ENCODE measurements at places on chromosomes 13 and 19. TPM values are rescaled to one million over a fixed set of nuclear protein-coding genes. Genes with fewer than 3 reads are reported as not detected.

GRCh38 chr19:37988758-37989635 lies 82.0 kb downstream of the SIPA1L3 start:
- DNase-seq: no peak

The SYNE4 gene
- 2.1 TPM for total RNA-seq

DNA sequence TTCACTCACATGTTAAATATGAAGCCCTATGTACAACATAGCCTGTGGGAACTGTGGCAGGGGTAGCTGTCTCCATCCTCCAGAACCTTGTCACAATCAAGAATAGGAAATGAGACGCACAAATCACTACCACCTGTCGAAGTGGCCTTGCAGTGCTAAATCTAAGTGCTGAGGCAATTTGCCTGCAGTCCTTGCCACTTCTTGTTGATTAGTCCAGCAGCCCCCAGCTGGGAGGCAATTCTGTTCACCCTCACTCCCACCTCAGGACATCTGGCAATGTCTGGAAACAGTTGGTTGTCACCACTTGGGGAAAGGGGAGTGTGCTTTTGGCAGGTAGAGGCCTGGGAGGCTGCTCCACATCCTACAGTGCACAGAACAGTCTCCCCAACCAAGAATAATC lies 10.7 kb downstream of the RFX2 start:
- DNase-seq: no peak

GRCh38 chr13:87344176-87344575 lies 327.0 kb upstream of the SLITRK5 start:
- DNase-seq: no peak

The ZNF90 gene
- total RNA-seq: 9.8 TPM

The DMRTC2 gene
- total RNA-seq: not detected

DNA sequence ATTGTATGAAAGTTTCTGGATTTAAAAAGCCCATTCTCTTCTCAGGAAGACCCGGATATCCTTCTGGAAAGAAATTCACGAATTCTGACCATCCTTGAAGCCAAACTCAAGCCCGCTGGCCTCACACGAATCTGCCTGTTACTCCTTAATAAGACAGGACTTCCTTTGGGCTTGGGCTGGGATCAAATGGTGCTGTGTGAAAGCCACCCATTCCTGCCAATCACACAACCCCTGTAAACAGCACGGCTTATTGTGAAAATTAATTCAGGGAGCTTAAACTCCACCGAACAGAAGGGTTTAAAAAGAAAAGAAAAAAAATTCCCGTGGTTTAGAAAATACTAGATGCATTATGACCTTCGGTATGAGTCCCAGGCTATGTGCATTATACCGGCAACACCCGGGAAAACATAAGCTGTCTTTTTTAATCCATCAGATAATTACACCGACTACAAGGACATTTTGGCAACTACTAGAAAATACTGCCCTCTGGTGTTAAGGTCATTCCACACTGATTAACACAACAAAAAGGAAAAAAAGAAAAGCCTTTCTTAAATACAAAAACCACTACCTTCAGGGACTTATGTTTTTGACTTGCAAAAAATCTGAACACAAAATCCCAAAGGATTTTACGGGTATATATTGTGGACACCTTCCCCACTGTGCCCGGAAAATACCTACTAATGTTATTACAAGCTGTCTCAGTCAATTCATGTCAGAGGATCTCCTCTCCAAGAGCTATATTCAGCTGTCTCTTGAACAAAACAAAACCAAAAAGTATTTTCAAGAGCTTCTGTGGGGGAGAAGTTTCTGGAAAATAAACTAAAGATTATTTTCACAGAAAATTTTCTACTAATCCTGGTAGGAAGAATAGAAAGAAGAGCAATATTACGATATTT lies 76.0 kb upstream of the LSM14A start:
- no peak for DNase-seq

GRCh38 chr19:53612762-53613526 lies 18.9 kb upstream of the DPRX start:
- DNase-seq: no peak

DNA sequence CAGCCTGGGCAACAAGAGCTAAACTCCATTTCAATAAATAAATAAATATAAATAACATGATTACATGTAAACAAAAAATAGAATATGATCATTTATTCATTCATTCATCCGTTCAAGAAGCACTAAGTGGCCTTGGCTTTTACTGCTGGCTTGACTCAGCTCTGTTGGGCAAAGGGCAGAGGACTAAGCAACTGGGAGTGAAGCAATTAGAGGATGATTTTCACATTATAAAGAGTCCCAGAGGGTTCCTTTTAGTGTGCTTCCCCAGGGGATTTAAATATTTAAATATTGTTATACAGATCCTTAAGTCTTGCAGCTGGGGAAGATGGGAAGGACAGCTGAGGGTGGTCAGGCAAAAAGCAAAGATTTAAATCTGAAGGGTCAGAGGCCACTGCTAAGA lies 34.9 kb upstream of the FLT1 start:
- no peak for DNase-seq

The CLASRP gene
- total RNA-seq: 172 TPM

The FAM216B gene
- not detected for total RNA-seq

DNA sequence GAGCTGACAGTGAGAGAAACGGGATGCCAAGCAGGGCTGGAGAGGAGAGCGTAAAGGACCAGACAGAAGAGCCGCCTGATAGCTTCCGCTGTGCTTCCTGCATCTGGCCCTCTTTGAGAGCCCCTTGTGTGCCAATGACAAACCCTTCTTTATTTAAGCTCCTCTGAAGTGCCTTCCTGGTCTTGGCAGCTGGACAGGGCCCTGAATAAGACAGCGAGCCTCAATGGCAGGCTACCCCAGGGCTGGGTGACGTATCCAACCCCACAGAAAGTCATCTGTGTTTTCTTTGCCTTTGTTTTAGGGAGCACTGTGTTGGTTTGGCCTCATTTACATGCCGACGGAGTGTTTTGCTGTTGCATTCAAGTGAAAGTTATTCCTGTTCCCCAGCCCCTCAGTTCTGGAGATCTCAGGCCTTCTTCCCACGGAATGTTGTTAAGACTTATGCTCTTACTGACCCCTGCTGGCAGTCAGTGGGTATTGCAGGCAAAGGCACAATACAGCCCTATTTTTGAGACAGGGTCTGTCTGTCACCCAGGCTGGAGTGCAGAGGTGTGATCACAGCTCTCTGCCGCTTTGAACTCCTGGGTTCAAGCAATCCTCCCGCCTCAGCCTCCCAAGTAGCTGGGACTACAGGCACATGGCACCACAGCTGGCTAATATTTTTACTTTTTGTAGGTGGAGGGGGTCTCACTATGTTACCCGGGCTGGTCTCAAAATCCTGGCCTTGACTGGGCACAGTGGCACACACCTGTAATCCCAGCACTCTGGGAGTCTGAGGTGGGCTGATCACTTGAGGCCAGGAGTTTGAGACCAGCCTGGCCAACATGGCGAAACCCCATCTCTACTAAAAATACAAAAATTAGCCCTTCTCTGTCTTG lies 16.8 kb downstream of the CCL25 start:
- DNase-seq: no peak

- no peak for DNase-seq
These were observed 505.7 kb downstream of the EFNB2 start for GRCh38 chr13:106029676-106030290.

DNA sequence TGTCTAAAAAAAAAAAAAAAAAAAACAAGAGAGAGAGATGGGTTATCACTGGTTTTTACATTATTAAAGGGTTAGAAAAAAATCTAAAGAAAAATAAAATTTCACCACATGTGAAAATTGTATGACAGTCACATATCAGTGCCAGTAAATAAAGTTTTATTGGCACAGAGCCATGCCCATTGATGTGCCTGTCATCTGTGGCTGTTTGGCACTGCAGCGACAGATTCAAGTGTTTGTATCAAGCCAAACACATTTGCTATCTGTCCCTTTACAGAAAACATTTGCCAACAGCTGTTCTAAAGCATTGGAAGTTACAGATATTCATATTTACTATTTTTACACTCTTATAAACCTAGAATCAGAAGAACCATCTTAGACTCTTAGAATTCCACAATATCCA lies 16.3 kb downstream of the FCHO1 start:
- no peak for DNase-seq

- DNase-seq: no peak
These were observed 106.9 kb downstream of the KLF12 start for GRCh38 chr13:74027161-74027779.

DNA sequence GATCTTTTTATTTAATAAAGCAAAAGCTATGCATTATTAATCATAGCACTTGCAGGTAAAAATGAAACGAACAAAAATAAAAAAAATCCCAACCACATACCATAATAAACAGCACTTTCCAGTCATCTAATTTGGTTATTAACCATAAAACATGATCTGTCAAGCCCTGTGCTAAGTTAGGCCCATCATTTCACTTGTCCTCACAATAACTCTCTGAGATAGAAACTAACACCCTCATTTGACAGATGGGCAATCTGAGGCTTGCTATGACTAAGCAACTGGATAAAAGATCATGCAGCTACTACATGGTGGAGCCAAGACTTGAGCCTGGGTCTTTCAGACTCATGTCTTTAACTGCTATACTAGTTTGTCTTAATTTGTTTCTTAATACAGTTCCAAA lies 21.8 kb downstream of the PROSER1 start:
- DNase-seq: no peak

The LRRC63 gene
- total RNA-seq: not detected

DNA sequence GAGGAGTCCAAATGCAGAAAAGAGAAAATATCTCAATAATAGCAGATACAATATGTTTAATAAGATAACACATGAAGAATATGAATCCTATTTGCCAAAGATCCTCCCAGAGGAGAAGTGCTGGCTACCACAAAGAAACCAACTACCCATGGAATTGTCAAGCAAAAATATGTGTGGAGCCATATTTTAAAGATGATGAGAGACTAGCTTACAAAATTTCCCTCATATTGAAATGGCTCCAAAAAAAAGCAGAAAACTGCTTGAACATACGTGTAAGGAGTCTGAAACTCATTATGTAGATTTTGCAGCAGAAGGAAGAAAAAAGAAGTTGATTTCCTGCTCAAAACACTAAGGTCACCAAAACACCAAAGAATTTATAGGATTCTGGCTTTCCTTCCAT lies 94.2 kb downstream of the USP12 start:
- DNase-seq: no peak

- DNase-seq: no peak
These were observed 1.6 kb downstream of the UBE2L5 start for GRCh38 chr13:30423891-30424290.

DNA sequence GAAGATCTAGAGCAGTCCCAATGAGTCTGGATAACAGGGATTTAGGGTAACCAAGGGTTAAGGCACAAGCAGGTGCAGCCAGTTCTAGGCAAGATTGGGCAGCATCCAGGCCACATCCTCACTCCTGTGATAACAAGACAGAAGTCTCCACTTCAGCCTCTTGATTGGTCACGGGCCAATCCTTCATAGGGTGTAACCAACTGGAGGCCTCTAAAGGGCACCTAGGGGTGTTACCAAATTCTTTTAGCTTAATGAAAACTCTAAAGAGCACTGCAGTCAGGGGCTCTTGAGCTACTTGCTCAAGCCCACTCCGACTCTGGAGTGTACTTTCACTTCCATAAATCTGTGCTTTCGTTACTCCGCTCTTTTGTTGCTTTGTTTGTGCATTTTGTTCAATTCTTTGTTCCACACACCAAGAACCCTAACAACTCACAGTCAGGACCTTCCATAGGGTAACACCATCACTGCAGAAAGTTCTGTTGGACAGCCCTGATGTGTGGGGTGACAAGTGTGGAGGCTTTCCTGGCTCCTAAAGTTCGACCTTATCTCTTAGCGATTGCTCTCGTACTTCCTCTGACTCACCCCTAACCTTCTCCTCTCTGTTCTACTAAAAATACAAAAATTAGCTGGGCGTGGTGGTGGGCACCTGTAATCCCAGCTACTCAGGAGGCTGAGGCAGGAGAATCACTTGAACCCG lies 36.1 kb downstream of the ZSWIM9 start:
- DNase-seq: no peak

GRCh38 chr19:30235946-30236345 lies 136.2 kb upstream of the ZNF536 start:
- DNase-seq: no peak

The MED26 gene
- total RNA-seq: 32.0 TPM

DNA sequence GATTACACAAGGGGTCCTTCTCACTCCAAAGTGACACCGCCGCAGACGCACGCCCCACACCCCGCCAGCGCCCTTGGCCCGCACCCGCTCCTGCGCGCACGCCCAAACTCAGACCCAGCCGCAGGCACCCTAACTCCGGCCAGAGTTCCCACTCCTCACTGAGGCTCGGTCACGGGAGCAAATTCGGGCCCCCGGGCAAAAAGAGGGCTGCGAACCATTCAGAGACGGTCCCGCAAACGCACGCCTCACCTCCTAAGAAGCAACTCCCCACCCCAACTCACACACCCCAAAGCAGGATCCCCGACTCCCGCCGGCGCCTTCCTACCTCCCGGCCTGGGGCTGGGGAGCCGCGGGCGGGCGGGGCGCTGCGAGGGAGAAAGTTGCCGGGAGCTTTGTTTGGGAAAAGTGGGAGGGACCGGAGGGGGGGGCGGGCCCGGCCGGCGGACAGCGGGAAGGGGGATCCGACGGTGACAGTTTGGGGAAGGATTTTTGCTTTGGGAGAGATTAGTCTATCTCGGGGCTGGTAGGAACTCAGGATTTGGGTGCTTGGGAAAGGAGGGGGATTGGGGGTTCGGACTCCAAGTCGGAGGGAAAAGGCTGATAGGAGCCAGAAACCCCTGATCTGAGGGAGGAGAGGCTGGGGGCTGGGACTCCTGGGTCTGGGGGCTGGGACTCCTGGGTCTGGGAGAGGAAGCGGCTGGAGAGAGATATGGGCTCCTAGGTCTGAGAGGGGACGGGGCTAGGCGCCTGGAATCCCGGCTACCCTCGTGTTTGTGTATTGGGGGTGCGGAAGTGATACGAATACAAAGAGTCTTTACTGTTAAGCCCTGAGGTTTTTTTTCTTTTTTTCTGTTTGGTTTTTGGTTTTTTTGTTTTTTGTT lies at the start of gene TEAD2:
TSS of gene TEAD2 (minus strand) at position 369 of the 881 bp plus-strand sequence. CDS start 2,341 bp downstream, outside the sequence.
- DNase-seq: peak; percentile 51

- DNase-seq: no peak
These were observed 10.3 kb downstream of the SH3GL1 start for GRCh38 chr19:4390017-4390566.

GRCh38 chr19:22617614-22618320 lies 16.4 kb upstream of the ZNF492 start:
- DNase-seq: no peak

The AKAP11 gene
- total RNA-seq: 37.1 TPM

DNA sequence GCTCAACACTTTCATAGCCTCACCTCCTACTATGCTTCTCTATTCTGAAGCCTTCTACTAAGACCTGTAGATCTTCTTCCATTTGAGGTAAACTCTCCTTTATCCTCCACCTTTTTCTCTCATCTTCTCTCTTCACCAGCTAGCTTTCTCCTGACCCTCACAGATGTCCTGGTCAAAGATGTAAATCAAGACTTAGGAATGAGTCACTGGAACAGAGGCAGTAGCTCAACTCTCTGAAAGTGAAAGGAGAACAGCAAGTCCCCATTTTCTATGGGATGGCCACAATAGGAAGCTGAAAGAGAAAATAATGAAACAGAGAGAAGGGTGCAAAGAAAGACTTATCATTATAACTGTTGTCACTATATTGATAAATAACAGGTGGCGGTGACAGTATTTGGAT lies 86.1 kb upstream of the DOCK9 start:
- no peak for DNase-seq

GRCh38 chr19:48342841-48343540 lies 17.6 kb downstream of the EMP3 start:
- no peak for DNase-seq

- peak; percentile 72 for DNase-seq
These were observed 767 bp upstream of the GADD45B start for GRCh38 chr19:2475018-2475701.

Measured in activated B cell treated with CpG ODN at 0.5 μM for 24 hours (primary cell).